ENCODE measurements at places on chromosomes 2 and 18.

DNA sequence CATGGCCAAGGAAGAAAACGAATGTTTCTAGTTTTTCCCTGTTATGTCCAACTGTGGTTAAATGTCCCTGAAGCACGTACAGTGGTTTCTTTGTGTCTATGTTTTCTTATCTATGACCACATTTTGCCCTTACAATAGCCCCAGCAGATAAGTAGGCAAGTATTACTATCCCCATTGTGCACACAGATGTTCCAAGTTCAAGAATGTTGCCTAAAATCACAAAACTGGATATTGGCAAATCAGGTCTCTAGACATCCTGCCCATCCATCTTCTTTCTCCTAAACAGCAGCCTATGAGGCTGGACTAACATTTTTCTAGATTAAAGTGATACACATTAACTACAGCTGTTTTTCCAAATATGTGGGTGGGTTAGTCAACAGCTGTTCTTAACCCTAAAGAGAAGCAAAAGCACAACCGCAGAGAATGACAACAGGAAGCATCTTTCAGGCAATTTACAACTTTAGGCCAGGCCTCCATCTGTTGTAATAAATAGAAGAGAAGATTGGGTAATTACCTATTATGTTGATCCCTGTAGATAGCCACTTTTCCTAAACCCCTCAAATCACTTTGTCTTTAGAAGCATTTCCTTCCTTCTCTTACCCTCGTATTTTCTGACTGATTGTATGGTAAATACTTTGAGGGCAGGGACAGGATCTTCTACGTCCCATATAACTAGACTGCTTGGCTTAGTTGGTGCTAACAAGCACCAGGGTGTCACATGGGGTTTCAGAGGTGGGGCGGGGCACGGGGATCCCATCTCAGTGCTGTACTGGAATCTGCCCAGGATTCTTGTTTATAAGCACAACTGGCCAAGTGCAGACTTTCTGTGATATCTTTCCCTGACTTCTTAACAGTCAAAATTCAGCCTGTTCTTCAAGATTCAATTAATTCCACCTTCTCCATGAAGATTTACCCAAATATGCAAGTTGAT, 132.1 kb upstream of the SETBP1 start:
- DNase-seq: peak; percentile 52

GRCh38 chr2:23289671-23290070, 95.3 kb upstream of the KLHL29 start:
- DNase-seq: no peak

- DNase-seq: no peak
Measured at GRCh38 chr2:121472470-121472993, 58.1 kb upstream of the RNU4ATAC start.

DNA sequence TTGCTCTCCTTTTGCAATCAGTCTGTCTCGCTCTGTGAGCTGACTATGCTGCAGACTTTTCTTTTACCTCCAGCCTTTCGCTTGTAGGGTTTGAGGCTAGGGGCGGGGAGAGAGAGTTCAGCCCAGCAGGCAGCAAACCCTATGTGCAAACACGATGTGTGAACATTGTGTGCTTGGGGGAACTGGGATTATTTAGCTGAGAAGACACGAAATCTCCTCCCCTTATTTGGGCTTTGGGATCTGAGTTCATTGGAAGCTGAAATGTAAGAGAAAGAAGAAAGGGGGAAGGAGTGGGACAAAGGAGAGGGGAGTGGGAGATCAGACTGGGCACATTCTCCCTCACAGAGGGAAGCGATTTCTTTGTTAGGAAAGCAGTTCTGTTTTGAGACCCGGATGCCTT, 189.6 kb upstream of the TNP1 start:
- no peak for DNase-seq

GRCh38 chr2:23713351-23713750, 213.6 kb downstream of the ATAD2B start:
- DNase-seq: no peak

DNA sequence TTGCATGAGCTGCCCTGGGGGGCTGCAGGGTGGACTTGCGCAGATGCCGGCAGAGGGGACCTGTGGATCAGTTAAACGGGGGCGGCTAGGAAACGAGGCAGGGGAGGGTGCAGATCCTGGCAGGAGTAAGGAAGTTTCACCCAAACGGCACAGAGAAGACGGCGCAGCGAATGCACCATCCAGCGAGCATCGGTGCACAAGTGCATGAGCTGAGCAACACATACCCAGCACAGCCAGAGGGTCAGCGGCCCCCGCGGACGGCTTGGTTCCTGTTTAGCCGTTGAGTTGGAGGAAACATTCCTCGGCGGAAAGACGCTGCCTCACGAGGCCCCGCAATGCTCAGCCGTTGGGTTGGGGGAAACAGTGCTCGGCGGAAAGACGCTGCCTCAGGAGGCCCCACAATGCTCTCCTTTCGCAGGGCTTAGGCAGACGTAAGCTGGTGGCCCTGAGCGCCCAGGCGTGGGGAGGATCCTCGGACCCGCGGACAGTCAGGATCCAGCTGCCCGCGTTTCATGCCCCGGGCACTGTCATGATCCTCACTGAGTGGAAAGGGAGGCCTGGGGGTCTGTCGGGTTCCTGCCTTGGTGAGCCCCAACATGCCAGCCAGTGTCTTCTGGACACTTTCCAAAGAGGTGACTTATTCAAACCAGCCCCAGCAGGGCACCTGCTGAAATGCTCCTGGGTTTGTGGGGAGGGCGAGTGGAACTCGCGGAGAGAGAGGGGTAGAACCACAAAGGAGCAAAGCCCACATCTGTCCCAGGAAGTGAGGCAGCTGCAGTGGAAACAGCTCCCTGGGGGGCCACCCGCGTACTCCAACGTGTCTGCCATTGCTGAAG, 86.3 kb downstream of the NDUFA10 start:
- DNase-seq: no peak

DNA sequence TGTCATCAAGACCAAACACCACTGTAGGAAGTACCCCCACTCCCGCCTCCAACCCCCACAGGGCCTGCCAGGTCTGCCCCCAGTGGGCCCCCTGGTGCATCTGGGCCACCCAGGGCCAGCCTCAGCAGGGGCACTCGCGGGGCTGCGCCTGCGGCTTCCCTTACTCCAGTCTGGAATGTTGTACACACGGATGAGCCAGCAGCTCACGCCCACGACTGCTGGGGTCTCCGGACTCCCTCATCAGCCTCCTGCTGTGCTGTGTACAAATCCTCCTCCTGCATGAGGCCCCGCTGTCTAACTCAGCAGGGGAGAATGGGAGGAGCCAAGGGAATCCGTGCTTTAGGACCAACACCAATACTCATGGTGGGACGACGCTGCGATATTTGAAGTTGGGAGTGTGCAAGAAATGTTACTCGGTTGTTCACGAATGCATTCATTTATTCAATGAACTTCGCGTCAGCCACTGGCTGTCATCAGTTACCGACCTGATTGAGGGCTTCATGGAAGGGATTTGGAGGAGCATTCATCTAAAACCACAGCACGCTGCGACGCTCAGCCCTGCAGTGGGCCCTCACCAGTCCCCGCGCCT, 654 bp upstream of the ASB1 start:
- DNase-seq: peak; percentile 74

- DNase-seq: no peak
Measured at GRCh38 chr18:69885841-69886531, 61.7 kb downstream of the CD226 start.

DNA sequence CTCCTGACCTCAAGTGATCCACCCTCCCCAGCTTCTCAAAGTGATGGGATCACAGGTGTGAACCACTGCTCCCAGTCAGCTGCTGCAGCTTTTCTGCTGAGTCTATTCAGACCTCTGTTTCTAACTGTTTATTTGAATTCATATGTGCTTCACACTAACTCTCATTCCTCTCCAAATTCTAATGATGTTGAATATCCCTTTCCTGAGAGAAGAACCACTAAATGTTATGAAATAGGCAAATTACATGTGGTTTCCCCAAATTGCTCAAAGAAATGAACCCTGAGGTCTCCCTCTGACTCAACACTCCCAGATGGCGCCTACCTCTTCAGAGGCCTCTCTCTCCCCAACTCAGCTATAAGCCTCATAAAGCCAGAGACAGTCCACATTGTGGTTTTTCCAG, 98.6 kb downstream of the IRS1 start:
- DNase-seq: peak; percentile 75

GRCh38 chr2:181682026-181682789, 1.9 kb upstream of the NEUROD1 start:
- DNase-seq: no peak

- no peak for DNase-seq
Measured at GRCh38 chr2:43212216-43212835, 14.1 kb downstream of the ZFP36L2 start.

DNA sequence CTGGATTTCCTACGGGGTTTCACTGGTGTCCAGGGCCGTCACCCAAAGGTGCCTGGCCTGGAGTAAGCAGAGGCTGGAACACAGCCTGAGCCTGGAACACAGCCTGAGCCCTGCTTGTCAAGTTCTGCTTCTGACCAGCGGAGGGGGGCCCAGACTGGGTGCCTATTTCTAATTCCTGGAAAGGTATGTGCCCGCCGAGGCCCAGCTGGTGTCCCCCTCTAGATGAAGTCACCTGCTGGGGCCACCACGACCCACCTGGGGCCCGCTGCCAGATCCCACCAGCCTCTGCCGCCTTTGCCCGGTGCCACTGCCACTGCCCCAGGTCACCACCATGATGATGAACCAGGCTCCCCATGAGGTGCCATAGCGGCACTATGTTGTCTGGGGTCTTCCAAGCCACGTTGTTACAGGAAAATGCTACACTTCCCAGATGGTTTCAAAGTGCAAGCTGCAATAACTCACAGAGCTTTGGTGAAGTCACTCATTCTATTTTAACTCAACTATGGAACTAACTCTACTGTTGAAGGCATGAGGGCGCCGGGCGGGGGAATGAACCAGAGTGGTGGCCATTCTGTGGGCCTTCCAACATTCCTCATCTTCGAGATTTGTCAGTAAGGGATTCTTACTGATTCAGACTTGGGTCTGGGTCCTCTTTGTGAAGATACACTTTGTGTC, 40.9 kb upstream of the LAPTM4A start:
- no peak for DNase-seq

GRCh38 chr2:236582968-236583367, 13.3 kb downstream of the ACKR3 start:
- DNase-seq: no peak

DNA sequence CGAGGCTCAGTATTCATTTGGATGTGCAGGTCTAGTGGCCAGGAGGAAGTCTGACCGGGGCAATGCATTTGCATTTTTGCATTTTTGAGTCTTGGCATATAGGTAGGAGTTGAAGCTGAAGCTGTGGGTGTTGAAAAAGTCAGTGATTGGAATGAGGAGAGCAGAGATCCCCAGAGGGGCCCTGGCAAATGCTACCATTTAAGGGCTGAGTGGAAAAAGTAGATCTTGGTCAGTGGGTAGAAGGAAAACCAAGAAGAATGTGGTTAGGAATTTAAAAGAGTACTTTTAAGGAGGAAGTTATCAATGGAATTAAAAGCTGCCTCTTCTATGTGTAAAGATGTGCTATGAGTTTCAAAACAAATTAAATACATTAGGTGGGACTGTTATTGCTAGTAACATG, 143.0 kb downstream of the ZEB2 start:
- no peak for DNase-seq

DNA sequence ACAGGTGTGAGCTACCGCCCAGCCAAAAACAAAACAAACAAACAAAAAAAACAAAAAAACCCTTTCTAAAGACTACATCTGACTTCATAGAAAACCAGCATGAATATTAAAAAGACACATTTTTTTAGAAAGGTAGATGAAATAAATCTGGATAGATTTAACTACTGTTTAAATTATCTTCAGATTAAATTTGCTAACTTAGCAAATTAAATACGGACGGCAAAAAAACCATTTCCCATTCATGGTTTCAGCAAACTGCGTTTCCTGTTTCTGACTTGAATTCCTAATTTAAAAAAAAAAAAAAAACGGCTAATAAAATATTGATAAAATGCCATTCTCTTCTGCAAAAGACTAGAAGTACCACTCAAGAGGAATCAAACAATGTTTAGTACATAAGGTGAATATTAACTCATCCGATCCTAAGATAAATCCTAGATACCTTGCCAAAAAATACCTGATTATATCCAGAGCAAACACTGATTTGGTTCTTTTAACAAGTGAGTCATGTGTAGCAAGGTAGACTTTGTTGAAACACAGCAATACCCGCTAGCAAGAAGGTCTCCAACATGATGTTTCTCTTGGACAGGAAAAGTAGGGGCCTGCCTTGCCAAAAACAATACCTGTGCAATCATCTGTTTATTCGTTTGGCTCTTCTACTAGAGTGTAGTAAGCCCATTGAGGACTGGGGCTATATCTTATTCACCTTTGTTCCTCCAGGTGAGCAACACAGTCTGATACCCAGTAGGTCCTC, 96.2 kb downstream of the BARD1 start:
- no peak for DNase-seq

DNA sequence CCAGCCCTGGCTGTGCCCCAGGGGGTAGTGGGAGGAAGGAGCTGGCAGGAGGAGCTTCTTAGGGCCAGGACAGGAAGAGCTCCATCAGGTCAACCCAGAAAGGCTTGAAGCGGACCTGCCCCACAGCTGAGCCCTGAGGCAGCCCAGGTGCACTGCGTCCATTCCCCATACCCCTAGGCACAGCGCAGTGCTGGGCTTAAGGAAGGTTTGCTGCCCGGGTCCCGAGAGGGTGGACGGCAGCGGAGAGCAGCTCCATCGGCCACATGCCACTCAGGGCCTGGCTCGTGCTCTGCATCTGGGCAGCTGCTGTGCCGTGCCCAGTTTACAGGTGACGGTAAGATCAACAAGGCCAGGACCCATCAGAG, 26.4 kb downstream of the DNMT3A start:
- DNase-seq: no peak

DNA sequence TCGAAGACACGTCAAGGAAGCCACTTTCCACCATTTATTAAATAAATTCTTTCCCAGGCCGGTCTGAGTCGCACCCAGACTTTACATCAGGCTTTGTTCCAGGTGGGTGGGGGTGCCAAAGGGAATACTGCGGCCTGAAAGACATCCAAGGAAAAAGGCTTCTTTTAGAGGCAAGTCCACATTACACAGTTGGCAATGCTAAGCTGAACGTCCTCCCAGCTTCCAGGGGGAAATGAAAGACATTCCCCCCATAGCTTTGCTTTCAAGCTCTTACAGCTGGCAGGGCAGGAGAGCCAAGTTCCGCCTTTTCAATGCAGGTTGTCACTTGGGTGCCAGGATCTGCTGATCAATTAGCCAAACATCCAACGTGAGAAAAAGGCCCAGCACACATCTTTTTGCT, 36.5 kb upstream of the PTPN4 start:
- no peak for DNase-seq

- DNase-seq: no peak
Measured at GRCh38 chr2:232139171-232139594, 177.7 kb downstream of the DIS3L2 start.

- no peak for DNase-seq
Measured at GRCh38 chr18:44713435-44713834, 32.7 kb downstream of the SETBP1 start.

GRCh38 chr2:60259781-60260180, 293.7 kb downstream of the BCL11A start:
- DNase-seq: no peak
